Erythroblast (primary cell): ENCODE measurements at places on chromosomes 3 and 15.

- DNase-seq, result no peak
Measured at GRCh38 chr3:68088216-68088615, 433.8 kb upstream of the SUCLG2 start.

DNA sequence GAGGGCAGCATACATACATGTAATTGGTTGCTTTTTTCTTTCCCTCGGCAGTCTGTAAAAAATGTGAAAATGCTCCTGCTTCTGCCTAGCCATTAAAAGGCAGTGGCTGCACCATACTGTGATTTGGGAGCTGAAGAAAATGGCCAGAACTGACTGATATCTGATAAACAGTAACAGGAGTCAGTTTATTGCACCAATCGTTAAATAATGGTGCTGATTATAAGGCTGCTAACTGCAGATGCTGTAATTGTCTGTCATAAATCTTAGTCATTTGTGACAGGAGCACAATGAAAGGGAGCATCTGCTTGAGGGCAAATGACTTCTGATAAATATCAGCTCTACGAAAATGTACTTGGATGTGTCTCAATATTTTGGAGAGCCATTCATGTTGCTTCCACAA is 263.1 kb upstream of the DNAJC19 start:
- no peak for DNase-seq

GRCh38 chr15:78077871-78078210 is 330 bp upstream of the TBC1D2B start:
- no peak for DNase-seq

DNA sequence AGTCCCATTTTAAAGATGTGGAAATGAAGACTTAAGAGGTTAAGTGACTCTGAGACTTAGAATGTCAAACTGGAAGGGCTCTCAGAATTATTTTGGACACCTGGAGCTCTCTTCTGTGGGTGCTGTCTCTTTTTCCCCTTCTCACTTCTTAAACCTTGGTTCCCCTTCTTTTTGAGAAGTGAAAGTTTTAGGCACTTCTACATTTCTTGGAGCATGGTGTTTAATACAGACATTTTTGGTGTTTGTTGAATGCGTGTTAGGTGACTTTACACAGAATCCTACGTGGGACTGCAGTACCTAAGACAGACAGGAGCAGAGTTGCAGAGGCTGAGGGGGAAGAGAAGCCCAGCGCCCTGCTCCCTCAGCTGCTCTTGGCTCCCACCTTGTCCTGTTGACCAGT is 133.3 kb downstream of the MDFIC2 start:
- no peak for DNase-seq

- no peak for DNase-seq
Measured at GRCh38 chr3:4645468-4645867, 152.3 kb downstream of the ITPR1 start.

DNA sequence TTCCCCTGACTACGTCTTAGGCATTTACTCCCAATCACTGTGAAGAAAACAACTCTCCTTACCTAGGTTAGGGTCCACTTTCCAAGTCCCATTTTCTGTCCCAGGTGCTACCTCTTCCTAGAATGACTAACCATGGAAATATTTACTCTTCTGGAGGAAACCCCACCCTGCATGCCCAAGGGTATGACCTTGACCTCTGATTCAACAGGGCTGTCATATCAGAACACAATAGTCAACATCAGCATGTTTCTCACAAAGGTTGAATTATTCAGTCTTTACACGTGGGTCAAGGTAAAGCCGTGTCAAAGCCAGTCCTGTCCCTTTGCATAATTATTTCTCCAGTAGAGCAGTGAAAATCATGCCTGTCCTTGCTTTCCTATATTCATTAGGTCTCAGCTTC is 4.3 kb upstream of the FRMD5 start:
- no peak for DNase-seq

DNA sequence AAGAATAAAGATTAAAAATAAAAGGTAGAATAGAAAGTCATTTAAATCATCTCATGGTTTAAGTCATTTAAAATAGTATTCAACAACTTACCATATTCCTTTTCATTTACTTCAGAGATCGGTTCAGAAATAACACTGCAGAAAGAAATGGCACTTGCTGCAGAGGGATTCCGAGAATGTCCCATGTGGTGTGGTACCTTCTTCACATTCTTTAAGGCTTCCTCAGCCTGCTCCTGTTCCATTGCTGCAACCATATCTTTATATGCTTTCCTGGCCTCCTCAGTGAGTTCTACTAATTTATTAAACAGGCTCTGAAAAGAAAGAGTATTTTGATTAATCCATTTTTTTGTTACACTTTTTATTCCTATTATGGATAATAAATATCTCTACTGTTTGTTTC is 32.6 kb upstream of the SHC4 start:
- DNase-seq, result no peak

- DNase-seq, result no peak
Measured at GRCh38 chr3:131699001-131699400, 196.2 kb upstream of the MRPL3 start.

DNA sequence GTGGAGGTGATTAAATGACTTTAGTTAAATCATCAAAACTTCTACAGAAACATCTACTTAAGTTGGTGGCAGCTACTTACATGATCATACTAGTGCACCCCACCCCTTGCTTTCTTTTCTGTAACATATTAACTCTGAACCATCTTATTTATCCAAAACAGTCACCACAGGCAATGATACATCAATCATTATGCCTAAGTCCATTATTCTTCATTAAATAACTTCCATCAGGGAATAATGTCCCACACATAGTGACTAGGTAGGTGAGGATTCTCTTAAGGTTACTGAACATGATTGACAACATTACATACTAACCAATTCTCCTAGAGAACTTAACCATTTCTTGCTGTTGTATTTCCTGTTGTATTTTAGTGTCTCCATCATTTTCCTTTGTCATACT is 210.2 kb downstream of the NR1D2 start:
- peak; percentile 9 for DNase-seq

DNA sequence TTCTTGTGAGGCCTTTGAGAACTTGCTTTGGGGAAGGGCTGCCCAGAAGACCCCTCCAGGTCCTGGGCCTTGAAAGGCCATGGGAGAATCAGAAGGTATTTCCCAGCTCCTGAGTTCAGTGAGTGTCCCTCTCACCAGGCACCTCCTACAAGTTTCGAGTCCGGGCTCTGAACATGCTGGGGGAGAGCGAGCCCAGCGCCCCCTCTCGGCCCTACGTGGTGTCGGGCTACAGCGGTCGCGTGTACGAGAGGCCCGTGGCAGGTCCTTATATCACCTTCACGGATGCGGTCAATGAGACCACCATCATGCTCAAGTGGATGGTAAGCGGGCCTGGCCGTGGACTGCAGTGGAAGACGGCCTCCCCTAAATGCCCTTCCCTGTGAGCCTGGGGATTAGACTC is 68.3 kb downstream of the BOC start:
- DNase-seq, result no peak

GRCh38 chr3:43964640-43965039 is 273.9 kb downstream of the ABHD5 start:
- DNase-seq, result no peak
